Hematopoietic multipotent progenitor cell treated with erythropoietin and hydrocortisone succinate and interleukin-3 and kit ligand, for 15 days (in vitro differentiated cells): ENCODE measurements at places on chromosomes 7 and 10.

DNA sequence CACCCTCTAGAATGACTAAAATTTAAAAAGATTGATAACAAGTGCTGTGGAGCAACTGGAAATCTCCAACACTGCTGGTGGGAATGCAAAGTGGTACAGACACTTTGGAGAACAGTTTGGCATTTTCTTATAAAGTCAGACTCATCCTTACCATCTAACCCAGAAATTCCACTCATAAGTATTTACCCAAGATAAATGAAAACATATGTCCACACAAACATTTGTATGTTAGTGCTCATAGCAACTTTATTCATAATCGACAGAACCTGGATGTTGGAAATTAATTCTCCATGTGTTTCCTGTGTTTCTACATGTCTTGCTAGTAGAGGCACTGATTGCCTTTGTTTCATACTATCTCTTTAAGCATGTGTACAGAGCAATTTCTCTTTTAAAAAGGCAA lies 282.4 kb downstream of the AHR start:
- DNase-seq: no peak

DNA sequence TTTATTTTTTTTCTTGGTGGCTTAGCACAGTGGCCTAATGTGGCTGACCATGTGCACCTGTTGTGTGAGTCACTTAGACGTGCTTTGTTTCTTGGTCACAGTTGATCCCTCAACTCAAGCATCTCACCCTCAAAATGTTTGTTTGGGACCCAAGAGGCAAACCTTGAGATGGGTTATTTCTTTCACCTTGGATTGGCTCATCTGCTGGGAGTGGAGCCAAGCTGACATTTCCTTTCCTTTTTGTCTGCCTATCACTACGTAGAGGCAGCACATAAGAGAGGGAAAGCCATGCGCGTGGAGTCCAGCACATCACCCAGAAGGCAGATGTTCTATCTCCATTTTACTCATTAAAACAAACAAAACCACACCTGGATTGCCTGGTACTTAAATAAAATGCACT lies 6.4 kb upstream of the PRKCQ start:
- no peak for DNase-seq

- DNase-seq: no peak
Observed at GRCh38 chr7:27605689-27606269, 56.9 kb downstream of the HIBADH start.

DNA sequence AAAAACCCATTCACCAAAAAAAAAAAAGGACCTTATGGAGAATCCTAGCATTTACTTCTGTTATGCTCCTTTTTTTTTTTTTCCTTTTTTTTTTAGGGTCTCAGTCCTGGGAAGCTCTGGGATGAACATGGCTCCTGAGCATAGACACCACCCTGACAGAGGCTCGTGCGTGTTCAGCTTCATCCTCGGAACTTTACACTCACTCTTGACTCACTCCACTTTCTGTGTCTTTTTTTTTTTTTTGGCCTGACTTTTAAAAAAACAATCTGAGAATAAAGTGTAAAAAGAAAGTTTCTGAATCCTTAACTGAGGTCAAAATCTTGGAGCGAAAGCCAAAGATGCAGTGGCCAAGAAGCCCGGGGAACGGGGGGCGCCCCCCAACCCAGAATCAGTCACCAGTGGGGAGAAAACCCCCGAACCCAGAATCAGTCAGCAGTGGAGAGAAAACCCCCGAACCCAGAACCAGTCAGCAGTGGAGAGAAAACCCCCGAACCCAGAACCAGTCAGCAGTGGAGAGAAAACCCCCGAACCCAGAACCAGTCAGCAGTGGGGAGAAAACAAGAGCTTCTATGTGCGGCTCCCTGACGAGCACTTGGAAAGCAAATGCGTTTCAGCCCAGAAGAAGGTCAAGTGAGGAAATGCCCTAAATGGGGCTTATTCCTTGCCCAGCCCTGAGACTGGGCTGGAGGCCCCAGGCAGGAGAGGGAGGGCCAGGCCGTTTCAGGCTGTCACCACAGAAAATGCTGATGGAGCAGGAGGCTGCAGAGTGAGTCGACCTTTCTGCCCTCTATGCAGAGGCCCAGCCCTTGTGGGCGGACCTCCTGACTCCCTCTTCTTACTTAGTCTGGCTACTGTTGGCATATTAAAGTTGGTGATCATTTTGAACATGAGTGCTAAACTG lies 19.0 kb upstream of the PFKP start:
- DNase-seq: no peak
